ENCODE measurements at places on chromosomes 6 and 20. TPM values are rescaled to one million over a fixed set of nuclear protein-coding genes. Genes with fewer than 3 reads are reported as not detected.

Gene EMILIN3
- total RNA-seq, result not detected

- peak; percentile 12 for DNase-seq
Measured at GRCh38 chr20:49712996-49713752, 504 bp downstream of the B4GALT5 start.

DNA sequence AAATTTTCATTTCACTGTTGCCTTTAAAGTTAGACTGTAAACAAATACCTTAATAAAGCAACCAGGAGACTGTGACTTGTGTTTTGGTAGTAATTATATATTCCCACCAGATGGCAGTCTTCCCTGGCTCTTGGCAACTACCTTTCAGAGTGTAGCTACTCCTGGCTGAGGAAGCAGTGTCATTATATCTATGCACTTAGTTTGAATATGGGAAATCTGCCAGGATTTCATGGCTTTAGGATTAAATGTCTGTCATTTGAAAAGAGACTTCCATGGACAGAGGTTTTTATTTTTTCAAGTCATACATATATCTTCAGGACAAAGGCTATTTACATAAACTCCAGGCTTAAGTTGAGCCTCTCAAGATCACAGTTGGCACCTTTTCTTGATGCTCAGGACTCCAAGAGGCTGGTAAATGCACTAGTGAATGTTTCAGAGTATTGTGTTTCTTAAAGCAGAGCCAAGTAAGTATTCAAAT, 160.1 kb downstream of the C6orf58 start:
- no peak for DNase-seq

GRCh38 chr6:151412909-151413308, 21.6 kb upstream of the ZBTB2 start:
- DNase-seq, result no peak

- DNase-seq, result no peak
Measured at GRCh38 chr6:148681666-148682065, 65.2 kb upstream of the UST start.
